ENCODE measurements at places on chromosomes 4 and X. TPM values are rescaled to one million over a fixed set of nuclear protein-coding genes. Genes with fewer than 3 reads are reported as not detected.
A peak's percentile ranks its signal among the peaks of the same experiment; 100 is the strongest.

The NAP1L2 gene
- 1.3 TPM for total RNA-seq

GRCh38 chr4:48103483-48104139 lies 30.4 kb downstream of the TXK start:
- DNase-seq, result no peak

- DNase-seq, result no peak
These were observed 210.9 kb downstream of the SLIT2 start for GRCh38 chr4:20462426-20463175.

The MTMR8 gene
- total RNA-seq, result 2.0 TPM

DNA sequence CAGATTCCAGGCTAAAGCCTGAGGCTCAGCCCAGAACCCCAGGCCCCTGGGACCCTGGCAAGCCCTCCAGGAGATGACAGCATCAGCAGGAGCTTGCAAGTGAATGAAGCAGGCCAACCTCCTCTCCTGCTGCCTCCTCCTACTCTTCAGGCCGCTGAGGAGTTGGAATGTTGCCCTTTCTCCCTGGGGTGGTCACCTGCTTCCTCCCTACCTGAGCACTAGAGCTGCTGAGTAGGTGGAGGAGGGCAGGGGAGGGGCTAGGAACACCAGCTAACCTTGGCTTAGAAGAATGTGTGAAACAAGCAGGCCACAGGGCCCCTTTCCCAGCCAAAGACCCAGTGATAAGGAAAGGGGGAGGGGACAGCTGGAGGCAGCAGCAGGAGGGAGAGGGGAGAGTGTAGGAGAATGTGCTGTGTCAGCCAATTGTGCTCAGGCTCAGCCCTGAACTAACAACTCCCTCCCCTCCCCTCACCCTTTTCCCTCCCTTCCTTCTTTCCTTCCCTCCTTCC lies 58.0 kb downstream of the PJA1 start:
- peak; percentile 85 for DNase-seq

DNA sequence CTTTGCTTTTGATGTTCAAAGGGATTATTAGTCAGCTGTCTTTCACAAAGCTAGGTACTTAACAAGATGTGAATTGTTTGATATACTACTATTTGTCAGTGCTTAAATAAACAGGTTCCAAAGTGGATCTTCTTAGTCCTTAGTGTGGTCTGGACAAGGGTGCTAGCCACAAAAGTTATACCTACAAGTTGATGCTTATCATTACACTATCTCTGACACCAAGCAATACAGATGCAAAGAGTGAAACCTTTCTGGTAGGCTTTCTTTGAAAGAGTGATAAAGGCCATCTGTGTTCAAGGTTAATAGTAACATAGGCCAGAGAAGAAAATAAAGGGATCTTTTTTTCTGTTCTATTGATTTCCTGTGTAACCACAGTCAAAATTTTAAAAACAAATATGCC lies 12.2 kb upstream of the RBPJ start:
- no peak for DNase-seq

DNA sequence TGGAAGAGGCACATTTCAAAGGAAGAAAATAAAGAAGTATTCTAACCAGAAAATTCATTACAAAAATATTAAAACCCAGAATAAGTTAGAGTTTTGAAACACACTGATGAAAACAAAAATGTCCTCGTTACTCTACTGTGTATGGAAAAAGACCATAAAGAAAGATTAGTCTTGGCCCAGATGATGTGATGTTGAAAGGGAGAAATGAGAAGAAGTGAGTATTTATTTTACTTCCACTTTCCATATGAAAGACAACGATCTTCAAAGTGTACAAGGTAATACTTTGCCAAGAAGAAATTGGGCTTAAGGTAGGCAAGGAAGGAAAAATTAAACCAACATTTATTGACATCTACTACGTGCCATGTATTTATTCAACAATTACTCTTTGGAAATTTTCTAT lies 48.6 kb upstream of the EMCN start:
- DNase-seq, result no peak

The CT45A3 gene
- not detected for total RNA-seq

GRCh38 chr4:40183615-40184411 lies 13.0 kb upstream of the RHOH start:
- no peak for DNase-seq

- DNase-seq, result no peak
These were observed 26.5 kb downstream of the OTUD4 start for GRCh38 chr4:145153904-145154298.

DNA sequence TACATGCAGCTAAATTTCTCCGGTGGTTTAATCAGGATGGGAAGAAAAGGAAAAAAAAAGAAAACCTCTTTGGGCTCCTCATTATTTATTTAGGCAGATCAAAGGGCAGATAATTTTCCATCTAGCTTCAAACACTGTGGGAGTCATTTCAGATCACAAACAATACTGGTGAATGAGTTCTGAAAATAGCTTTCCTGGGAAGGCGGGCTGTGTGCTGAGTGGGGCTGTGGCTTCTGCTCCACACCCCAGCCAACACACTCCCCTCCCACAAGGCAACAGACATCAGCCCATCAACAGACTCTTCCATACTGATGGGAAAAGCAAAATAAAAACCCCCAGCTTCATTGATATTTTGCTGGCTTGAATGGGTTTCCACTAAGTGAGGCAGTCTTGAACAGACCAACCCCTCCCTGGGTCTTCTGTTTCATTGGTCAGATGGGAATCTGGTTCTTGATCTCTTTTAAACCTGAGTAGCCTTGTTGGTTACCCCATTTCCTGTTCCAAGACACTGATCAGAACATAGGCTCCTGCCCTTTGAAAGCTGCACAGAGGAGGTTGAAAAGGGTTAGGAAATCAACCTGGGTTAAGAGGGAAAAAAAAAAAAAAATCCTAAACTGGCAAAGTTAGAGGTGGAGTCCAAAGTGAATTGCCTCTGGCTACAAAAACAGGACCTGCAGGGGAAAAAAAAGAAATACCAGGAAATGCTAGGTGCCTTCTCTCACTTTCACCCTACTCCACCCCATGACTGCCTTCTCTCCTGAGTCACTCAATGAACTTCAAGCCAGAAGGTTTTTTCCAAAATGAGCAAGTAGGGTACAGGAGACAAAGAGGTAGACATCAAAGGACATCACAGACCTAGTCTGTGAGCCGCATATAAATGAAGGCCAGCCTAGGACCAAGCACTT lies 20.0 kb downstream of the AMOT start:
- no peak for DNase-seq

The S100G gene
- total RNA-seq, result not detected

GRCh38 chrX:20265221-20265725 lies 1.4 kb downstream of the RPS6KA3 start:
- peak; percentile 71 for DNase-seq

The F8A3 gene
- total RNA-seq, result 0.84 TPM

The ARHGEF38 gene
- total RNA-seq, result not detected

The TMEM31 gene
- total RNA-seq, result 0.18 TPM

DNA sequence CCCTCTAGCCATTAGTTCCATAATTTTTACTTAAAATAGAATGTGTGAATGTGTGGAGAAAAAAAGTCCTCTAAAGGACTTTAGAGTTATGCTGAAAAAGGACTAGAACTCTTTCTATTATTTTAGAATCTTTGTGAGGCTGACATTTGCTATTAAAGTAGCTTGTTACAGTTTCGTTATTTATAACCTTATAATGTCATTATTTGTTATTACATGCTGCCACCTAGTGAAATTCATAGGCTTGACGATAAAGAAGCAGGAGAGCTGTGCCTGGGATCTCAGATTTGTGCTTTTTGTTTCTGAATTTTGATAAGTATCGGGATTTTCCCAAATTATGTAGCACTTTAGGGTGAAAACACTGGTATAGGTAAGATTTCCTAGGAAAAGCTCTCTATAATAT lies 38.5 kb upstream of the TAPT1 start:
- peak; percentile 70 for DNase-seq

The CRMP1 gene
- 6.9 TPM for total RNA-seq

The PAGE2B gene
- total RNA-seq, result not detected

- peak; percentile 40 for DNase-seq
These were observed 8.7 kb downstream of the DKK2 start for GRCh38 chr4:107027379-107027778.

The ZNF185 gene
- 18.3 TPM for total RNA-seq

The RGN gene
- total RNA-seq, result 3.1 TPM

DNA sequence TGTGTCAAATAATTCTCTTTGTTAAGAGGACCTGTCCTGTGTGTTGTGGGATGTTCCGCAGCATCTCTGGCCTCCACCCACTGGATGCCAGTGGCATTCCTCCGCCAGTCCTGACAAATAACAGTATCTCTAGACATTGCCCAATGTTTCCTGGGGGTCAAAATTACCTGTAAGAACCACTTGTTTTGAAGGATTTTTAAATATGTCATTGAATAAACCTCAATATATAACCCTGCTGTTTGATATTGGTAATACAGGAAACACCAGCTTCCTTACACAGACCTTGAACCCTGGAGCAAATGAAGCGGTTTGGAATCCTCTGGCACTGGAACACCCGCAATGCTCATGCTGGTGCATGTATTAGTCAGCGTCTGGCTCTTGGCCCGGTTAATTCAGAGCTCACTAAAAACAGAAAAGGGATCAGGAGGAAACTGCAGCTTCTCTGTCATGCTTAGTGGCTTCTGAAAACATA lies 101.3 kb downstream of the TBL1X start:
- DNase-seq, result peak; percentile 81

- peak; percentile 63 for DNase-seq
These were observed 28.1 kb downstream of the SMIM43 start for GRCh38 chr4:121736735-121737351.

GRCh38 chr4:179415037-179415846 lies 1973.0 kb upstream of the AGA start:
- no peak for DNase-seq

DNA sequence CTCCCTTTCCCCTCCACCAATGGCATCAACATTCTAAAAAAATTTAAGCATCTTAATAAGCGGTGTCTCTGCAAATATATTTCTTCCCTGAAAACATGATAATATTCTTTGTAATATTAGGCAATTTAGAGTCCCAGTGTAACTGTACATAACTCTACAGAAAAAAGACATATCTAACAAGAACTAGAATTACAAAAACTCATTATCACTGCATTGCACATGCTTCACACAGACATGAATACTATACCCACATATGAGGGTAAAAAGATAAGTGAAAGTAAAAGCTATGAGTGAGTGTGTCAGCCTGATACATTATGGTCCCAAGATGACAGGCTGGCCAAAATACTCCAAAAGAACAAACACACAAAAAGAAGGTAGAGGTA lies 2.4 kb upstream of the FGB start:
- DNase-seq, result no peak

- DNase-seq, result no peak
These were observed 257.1 kb downstream of the BCOR start for GRCh38 chrX:39840581-39841093.

GRCh38 chrX:20274121-20274520 lies 7.4 kb upstream of the RPS6KA3 start:
- DNase-seq, result no peak

GRCh38 chr4:41095973-41096372 lies 118.4 kb downstream of the APBB2 start:
- no peak for DNase-seq

The SOD3 gene
- total RNA-seq, result 9.1 TPM

The SATL1 gene
- 0.31 TPM for total RNA-seq

GRCh38 chr4:48172651-48173050 lies 38.6 kb upstream of the TXK start:
- no peak for DNase-seq

GRCh38 chr4:149465955-149466354 lies 349.7 kb downstream of the IQCM start:
- DNase-seq, result peak; percentile 84

GRCh38 chr4:59818656-59819055 lies 1381.5 kb upstream of the ADGRL3 start:
- peak; percentile 11 for DNase-seq

DNA sequence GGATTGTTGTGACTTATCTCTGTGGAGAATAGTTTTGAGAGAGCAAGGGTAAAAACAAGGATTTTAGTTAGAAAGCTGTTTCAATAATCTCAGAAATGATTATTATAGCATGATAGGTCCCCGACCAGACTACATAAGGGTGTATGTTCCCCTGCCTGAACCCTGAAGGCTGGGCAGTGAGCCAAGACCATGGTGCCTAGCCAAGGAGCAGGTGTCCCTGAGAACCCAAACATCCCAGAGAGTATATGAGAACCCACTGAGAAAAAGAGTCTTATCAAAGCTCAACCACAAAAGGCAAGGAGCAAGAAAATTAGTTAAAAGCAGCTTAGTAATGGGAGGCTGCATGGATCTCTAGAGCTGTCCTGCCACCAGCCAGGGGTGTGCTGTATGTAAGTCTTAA lies 94.9 kb upstream of the UNC5C start:
- no peak for DNase-seq

The TREX2 gene
- total RNA-seq, result 0.49 TPM

DNA sequence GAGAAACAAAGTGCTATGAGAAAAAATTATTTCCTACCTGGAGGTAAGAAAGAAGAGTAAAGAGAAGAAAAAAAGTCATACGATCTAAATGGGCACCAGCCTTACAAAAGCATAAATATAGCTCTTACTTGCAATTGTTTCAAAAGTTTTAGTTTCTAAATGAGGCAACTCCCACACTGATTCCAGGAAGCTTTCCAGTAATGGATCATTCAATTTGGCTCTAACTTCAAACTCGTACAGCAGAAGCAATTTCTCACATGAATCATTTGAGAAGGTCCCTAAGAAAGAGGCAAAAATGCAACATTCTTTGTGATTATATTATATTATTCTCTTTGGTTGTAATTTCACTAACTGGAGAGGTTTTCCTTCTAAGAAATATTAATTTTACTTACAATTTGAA lies 109.9 kb downstream of the DLG3 start:
- peak; percentile 8 for DNase-seq

GRCh38 chr4:67328393-67328792 lies 216.9 kb downstream of the CENPC start:
- no peak for DNase-seq

The KLF8 gene
- 3.3 TPM for total RNA-seq

- peak; percentile 69 for DNase-seq
These were observed 70.0 kb downstream of the MGST2 start for GRCh38 chr4:139735381-139736273.

DNA sequence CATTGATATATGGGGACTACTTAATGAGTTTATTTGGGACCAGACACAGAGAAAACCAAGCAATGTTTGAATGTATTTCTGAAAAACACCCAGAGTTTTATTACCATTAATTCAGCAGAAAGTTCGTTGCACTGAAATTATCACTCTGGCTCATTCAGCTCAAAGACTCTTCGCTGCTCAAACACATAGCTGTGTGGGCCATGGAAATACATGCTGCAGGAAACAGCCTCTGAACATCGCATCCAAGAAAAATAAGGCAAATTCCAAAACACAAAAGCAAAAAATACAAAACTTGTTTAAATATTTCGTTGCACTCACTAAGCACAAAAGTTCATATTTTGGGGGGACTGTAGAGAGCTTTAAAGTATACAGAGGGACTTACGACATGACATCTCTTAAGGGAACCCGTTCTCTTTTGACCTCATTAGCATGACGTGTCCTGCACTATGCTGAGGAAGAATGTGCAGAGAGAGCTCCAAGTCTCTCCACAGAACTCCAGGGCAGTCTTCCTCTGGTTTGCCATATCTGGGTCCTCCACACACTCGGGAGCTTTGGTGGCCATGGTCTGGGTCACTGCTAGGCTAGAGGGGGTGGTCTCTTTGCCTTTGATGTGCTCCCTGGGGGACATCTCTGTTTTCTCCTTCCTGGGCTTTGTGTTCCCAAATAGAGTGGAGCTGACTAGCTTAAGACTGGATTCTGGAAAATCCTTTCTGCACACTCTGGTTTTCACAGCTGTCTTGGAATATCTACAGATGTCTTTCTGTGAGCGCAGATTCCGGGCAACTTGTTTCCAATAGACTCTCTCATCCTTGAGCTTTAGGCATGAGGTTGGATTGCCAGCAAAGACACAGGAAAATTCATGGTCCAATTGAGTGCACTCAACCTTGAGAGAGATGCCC lies 2.8 kb downstream of the FGFBP1 start:
- peak; percentile 42 for DNase-seq

The IGBP1 gene
- total RNA-seq, result 120 TPM

- DNase-seq, result no peak
These were observed 9.5 kb downstream of the PRMT9 start for GRCh38 chr4:147674496-147674895.
